Suppressor macrophage treated with lipopolysaccharide for 4 hours (primary cell): ENCODE measurements at places on chromosomes 4 and X.

GRCh38 chrX:145881175-145881995 lies 63.8 kb downstream of the SLITRK2 start:
- DNase-seq: no peak

DNA sequence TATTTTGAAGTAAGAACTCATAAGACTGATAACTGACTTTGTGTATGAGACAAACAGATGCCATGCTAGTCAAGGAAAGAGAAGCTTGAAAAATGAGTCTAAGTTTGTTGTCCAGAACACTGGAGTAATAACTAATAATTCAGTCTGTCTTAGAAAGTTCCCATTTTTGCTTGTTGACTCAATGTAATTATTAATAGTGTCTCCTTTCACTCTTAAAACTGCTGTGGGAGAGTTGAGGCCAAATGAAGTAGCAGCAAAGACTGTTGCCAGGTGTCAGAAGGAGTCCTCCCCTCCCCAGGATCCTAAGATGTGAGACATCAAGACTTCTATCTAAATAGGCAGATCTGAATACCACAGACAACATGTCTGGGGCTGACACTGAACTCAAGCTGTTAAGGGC lies 20.8 kb upstream of the FAM13A start:
- DNase-seq: peak; percentile 56

DNA sequence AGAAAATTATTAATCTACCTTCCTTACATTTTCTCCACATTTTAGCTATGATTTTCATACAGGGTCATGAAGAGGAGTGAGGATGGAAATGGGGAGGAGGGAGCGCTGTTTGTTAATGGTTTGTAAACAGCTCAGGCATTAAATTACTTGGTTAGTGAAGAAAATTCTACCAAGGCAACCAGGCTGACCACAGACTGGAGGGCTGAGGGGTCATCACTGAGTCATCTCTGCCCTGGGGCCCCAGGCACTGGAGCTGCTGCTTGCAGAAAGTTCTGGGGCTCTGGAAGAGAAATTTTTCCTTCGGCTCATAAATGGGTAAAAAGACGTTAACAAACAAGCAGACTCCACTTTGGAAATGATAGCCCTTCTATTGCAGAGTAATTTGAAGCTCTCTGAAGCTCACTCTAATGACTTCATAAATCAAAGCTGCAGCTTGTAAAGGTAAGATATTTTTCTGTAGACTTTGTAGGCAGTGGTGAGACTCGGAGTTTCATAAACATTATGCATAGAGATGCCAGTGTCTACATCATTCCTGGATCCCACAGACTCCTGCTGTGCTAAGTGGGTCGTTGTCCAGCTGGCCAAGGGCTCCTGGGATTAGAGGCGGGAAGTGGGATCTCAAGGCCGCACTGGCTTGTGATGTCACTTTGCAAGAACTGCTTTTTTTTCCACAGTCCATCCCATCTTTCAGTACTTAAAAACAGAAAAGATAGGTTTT lies 159.6 kb downstream of the PTTG2 start:
- no peak for DNase-seq

GRCh38 chr4:2425386-2426068 lies 6.8 kb downstream of the CFAP99 start:
- DNase-seq: no peak

- DNase-seq: no peak
Measured at GRCh38 chr4:23438764-23439163, 451.1 kb downstream of the PPARGC1A start.

DNA sequence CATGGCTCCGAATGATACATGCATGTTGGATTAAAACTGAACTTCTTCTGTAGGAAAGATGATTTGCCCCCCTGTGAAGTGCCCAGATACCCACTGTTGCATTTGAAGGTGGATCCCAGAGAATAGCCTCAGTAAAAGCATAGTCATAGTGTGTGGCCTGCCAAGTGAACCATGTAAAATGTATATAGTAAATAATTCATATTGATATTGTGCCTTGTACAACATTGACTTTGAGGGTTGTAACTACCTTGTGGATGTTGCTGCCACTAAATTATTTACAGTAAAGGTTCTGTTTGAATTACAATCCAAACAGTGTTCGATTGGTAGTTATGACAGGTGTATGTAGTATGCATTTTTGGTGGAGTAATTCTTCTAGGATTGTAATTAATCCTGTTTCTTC lies 19.2 kb downstream of the TMEM131L start:
- DNase-seq: no peak

DNA sequence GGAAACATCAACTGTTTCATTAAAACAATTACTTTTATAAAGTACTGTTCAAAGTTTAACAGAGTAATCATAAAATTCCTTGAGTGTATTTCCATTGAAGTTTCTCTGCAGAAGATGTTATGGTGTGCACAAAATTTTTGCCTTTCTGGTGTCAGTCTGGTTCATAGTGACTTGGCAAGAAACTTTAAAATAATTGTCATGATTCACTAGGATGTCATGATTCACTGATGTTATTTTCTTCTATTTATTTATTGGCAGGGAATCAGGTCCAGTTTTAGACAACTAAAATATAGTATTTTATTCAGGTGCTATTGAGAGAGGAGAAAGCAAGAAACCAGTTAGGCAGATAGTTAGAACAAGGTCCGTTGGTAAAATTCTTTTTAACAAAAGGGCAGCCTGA lies 3.8 kb downstream of the UGT2A1 start:
- no peak for DNase-seq

- no peak for DNase-seq
Measured at GRCh38 chrX:6382284-6382683, 152.6 kb downstream of the VCX3A start.

- no peak for DNase-seq
Measured at GRCh38 chr4:43233321-43233720, 340.8 kb downstream of the GRXCR1 start.

DNA sequence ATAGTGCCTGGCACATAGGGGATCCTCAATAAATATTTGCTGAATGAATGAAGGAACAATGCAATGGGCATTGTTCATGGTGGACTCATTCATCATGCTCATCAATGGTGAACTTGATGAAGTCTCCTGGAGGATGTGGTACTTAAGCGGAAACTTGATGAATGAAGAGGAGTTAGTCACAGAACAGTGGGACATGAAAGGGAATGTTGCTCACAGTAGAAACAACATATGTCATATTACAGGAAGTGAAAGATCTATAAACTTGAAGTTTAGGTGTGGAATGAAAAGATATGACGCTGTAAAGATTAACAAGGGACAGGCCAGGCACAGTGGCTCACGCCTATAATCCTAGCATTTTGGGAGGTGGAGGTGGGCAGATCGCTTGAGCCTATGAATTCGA lies 224.1 kb downstream of the PPP3CA start:
- DNase-seq: no peak

- no peak for DNase-seq
Measured at GRCh38 chr4:54941994-54942552, 183.3 kb downstream of the KDR start.

GRCh38 chr4:125735102-125735501 lies 420.3 kb downstream of the FAT4 start:
- DNase-seq: no peak

DNA sequence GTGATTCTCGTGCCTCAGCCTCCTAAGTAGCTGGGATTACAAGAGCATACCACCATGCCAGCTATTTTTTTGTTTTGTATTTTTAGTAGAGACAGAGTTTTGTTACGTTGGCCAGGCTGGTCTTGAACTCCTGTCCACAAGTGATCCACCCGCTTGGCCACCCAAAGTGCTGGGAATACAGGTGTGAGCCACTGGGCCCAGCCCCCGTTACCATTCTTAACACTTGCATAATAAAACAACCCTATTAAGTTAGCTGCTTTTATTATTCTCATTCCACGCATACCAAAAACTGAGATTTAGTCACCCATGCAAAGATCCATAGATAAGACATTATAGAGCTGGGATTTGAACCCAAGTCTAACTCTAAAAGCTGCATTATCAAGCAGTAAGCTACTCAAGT lies 6.0 kb upstream of the TEX13A start:
- DNase-seq: no peak

GRCh38 chrX:79096145-79096556 lies 48.3 kb upstream of the GPR174 start:
- no peak for DNase-seq

DNA sequence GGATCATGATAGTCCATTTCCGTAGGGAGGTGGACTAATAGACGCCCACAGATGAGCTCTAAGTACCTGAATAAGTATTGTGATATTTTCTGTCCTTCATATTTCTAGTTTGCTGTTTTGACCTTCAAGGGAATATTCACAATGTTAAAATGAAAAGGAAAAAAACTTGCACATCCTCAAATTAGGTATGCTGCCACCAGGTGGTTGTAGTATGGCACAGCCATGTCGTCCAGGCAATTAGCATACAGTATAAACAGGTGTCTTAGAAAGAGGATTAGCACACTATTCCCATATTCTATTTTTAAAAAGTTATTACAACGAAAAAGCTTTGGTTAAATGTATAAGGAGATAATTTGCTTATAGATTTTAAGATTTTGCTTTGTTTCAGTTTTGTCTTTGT lies 802.0 kb downstream of the RPA4 start:
- peak; percentile 25 for DNase-seq

GRCh38 chrX:109783701-109784079 lies 50.6 kb upstream of the ACSL4 start:
- DNase-seq: no peak

DNA sequence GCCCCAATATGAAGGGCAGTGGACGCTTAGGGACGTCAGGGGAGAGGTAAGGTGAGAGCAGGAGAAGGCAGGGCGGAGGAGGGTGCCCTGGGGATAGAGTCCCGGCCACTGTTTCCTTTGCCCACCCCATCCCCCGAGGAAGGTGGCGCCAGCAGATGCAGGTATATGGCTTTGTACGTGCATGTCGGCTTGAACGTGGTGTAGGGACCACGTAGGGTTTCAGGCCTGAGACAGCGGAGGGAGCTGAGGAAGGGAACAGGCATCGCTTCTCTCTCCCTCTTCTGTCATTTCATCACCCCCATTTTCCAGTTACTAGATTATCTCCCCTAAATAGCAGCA lies 97.9 kb downstream of the PHKA2 start:
- no peak for DNase-seq

GRCh38 chrX:77788050-77788449 lies 2.0 kb upstream of the ATRX start:
- DNase-seq: peak; percentile 73

GRCh38 chr4:138113819-138114400 lies 128.2 kb downstream of the SLC7A11 start:
- DNase-seq: no peak

GRCh38 chrX:37818031-37818430 lies 29.3 kb downstream of the DYNLT3 start:
- DNase-seq: no peak

DNA sequence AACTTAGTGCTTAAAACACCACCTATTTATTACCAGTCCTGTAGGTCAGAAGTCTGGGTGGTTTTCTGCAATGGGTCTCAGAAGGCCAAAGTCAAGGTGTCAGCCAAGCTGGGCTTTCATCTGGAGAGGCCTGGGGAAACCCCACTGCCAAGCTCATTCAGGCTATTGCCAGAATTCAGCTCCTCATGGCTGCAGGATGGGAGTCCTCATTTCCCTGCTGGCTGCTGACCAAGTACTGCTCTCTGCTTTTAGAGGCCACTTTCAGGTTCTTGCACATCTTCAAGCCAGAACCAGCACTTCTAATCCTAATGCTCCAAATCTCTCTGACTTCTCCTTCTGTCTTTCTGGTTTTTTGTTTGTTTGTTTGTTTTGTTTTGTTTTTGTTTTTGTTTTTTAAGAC lies 109.3 kb downstream of the BCOR start:
- DNase-seq: no peak

GRCh38 chr4:53967986-53968385 lies 96.4 kb downstream of the CHIC2 start:
- DNase-seq: no peak

- DNase-seq: no peak
Measured at GRCh38 chr4:77344784-77345183, 187.8 kb downstream of the CCNG2 start.

- DNase-seq: no peak
Measured at GRCh38 chrX:139179592-139179991, 350.9 kb upstream of the F9 start.

- DNase-seq: no peak
Measured at GRCh38 chr4:157803845-157804521, 368.8 kb downstream of the GASK1B start.

- no peak for DNase-seq
Measured at GRCh38 chrX:76184891-76185290, 12.0 kb downstream of the PBDC1 start.
